ENCODE measurements at places on chromosomes 4 and X.

DNA sequence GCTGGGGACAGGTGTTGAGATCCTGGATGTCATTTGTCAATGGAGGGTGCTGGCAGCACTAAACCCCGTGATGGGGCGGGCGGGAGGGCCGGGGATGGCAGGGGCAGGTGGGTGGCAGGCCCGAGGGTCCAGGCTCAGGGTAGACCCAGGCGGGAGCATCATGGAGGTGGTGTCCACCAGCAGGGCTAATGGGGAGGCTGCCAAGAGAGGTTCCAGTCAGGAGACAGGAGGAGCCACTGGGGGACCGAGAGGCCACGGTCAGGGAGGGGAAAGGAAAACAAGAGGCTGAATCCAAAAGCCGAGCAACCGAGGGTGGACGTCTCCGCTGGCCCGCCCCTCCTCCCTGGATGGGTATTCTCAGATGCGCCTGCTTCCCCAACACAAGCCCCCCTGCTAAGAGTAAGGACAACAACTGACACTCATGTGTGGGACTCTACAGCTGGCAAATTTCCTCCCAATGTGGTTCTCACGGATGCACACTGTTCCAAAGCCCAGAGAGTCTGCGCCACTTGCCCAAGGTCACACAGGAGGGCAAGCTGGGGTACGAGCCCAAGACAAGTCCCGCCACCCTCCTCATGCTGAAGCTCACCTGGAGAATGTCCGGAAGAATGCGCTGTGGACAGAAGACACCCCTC, 132.0 kb downstream of the CPZ start:
- no peak for DNase-seq

DNA sequence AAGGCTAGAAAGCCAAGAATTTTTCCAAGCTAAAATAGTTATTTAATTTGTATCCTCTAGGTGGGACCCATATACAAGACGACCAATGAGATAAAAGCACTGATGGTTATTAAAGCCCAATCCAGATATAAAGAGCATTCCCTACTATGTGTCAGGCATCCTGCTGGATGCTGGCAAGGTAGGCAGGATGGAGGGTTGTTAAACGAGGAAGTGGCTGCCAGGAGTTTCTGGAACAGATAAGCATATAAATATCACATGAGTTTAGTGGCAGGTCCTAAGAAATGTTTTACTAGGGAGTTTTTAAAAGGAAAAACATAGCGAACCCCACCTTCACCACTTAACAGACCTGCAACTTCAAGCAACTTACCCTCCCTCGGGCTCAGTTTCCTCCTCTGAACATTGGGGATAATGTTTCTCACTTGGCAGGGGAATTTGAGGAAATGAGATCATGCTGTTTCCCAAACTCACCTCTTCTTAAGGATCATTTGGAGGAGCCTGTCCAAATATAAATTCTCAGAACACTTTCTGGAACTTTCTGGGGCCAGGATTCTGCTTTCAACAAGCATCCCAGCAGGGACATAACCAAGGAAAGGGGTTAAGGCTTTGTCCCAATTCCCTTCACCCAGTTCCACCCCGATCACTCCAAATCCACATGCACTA, 94.3 kb upstream of the LDB2 start:
- no peak for DNase-seq

GRCh38 chrX:103999234-103999633, 14.3 kb downstream of the H2BW1 start:
- DNase-seq: no peak

DNA sequence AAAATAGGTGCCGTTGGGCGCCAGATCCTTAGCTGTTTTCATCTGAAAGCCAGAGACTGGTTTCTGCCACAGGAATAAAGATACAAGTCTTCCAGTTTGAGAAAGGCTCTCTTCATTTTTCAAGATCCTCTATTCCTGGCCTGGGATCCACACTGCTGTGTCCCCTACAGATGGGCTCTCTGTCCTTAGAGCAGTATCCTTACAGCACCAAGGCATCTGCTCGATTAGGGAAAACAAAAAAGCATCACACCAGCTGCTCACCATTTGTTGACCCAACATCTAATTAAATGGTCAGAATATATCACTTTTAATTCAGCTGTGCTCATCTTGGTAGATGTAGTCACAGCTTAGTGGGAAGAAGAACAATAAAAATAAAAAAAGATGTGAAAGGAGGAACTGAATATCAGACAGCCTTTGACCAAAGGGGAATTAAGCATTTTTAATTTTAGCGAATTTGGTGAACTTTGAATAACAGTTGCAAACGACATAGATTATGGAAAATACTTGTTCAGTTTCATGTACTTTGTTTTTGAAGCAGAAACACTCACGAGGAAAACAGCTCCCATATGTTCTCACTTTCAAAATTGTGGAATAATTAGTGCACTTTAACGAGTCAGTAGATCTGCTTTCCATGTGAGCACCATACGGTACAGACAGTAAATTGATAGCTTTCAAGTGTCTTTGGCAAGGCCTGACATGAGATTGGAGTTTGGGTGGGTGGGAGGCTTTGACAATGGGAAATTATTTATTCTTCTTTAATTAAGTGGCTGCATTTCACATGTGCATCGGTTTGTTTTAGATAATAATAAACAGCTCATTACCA, 148.4 kb upstream of the CLNK start:
- no peak for DNase-seq

DNA sequence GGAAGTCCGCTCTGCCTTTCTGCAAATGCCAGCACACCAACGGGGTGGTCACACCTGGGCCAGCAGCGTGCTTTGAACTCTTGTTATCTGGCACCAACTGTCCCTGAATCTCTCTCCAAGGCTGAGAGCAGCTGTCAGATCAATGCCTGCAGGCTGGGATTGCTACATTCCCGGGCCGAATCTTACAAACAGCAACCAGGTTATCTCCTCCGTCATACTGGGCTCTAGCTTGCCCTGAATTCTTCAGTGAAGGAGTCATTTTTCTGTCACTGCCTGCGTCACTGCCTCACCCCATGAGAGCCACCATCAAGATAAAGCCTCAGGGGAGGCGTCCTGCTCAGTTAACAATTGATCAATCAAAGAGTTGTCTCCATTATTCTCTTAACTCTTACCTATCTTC, 329.4 kb upstream of the PPARGC1A start:
- no peak for DNase-seq

GRCh38 chr4:105550641-105551040, 1.8 kb upstream of the ARHGEF38 start:
- no peak for DNase-seq

- DNase-seq: no peak
Measured at GRCh38 chr4:183263787-183264386, 56.2 kb downstream of the CLDN22 start.

DNA sequence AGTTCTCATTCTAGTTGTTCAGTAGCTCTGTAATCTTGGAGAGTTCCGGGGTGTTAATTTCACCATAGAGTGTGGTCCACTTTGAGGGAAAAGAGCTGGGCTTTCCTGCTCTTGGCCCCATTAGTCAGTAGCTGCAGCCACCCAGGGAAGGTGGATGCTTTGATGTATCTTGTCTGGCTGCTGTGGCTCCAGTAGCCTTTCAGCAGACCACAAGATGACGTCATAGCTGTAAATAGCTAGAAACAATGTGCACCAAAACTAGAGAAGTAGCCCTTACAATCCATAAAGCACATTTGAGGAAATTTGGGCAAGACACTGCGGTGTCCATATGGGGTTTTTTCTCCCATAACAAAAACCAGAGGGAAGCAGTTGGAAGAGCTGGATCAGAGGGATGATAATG, 32.9 kb upstream of the PRPS2 start:
- no peak for DNase-seq

DNA sequence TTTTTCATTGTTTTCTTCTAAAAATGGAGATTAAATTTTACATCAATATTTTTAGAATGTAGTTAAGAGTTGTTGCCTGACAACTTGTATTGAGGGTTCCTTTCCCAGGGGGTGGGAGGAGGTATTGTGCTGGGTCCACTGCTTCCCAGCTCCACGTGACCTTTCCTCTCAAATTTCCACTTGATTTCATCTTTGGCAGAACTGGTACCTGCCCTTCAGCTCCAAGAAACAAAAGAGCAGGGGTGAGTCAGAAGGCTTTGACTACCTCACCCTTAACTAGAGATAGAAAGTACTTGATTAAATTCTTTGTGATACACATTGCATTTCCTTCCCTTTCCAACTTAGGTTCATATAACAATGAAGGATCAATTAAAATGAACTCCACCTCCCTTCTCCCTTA, 19.7 kb downstream of the TRIM2 start:
- no peak for DNase-seq

DNA sequence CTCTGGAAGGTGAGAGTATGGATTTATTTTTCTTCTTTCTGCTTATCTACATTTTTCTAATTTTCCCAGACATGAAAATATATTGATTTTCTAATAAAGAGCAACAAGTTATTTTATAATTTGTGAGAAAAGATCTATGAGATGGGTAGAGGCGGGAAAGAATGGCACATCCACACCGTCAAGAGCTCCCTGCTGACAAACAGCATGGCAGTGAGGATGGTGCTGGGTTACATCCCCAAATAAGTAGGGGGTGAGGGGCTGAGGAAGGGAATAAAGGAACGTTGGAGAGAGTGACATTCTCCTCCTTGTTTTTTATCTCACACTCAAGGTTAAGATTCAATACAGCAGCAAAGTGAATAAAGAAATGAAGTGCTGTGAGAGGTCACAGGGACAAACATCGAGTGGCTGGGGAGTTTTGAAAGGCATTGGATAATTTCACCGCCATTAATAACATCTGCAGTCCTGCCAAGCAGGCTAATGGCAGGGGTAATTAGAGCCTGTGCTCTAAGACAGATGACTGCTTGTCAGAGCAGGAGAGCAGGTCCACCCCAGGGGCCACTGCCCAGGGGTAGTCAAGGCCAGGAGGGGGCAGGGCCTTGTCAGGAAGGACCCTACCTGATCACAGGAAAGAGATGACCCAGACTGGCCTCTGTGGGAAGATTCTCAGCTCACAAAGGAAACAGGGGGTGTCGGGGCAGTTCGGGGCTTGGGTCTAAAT, 323.8 kb downstream of the FBXW7 start:
- no peak for DNase-seq

DNA sequence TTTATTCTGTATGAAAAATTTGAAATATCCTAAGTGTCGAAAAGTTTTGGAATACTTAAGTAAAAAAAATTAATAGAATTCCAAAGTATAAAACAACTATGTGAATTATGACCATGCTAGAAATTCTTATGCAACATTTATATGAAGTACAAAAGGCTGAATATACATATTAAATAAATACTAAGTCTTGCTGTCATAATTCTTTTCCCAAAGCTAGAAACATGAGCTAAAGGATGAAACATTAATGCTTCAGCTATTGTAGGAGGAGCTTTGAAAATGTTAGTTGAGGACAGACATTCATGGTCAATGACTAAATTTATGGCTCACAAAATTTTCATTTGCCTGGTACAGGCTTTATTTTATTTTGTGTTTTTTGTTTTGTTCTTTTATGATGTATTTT, 207.3 kb downstream of the GABRB1 start:
- DNase-seq: no peak

DNA sequence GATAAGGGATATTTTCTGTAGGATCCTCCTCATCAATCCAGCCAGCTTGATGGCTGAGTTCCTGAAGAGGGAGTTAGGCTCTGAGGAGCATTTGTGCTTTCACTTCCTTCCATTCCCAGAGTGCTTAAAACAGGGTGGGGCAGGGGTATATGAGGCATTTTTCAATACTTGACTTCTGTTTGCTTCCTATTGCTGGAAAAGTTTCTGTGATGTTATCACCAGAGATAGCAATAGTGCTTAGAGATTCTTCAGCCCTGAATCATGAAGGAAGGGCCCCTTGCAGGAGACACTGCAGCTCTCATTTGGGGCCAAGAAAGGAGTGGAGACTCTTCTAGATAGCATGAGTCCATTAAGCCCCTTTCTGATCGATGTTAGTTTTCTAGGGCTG, 166.7 kb upstream of the RPS6KA3 start:
- no peak for DNase-seq

GRCh38 chr4:174867903-174868302, 38.9 kb upstream of the GLRA3 start:
- no peak for DNase-seq
